Keratinocyte (primary cell): ENCODE measurements at places on chromosomes 7 and 10. TPM values are rescaled to one million over a fixed set of nuclear protein-coding genes. Genes with fewer than 3 reads are reported as not detected.

DNA sequence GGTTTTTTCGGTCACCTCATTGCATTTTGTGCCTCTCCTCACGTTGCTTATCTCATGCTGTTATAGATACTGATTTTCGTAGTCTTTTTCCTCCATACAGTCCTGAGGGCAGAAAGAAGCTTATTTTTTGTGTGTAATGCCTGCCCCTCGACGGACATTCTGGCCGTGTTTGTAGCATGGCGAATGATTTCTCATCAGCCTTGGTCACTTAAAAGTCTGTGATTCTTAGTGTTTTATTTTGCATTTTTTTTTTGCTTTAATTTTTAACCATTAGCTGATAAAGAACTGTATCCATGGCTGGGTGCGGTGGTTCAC lies 469 bp upstream of the NOC3L start:
- DNase-seq: no peak

GPR15LG gene
- polyA plus RNA-seq: 0.57 to 54.1 TPM (median 10.4 TPM) in 3 replicates

- DNase-seq: no peak
These were observed 56.1 kb downstream of the HIBADH start for GRCh38 chr7:27606270-27607209.

GRCh38 chr10:118838364-118838763 lies 83.6 kb upstream of the CACUL1 start:
- DNase-seq: no peak

CLDN15 gene
- polyA plus RNA-seq: 1.9 to 4.1 TPM (median 2.4 TPM) in 3 replicates

FAM25C gene
- 4.8 to 28.2 TPM (median 26.2 TPM) in 3 replicates for polyA plus RNA-seq

GRCh38 chr7:36157527-36158320 lies 4.7 kb downstream of the EEPD1 start:
- no peak for DNase-seq

- DNase-seq: no peak
These were observed 64.6 kb downstream of the TFEC start for GRCh38 chr7:115965796-115966475.

GRCh38 chr10:87979847-87980246 lies 116.4 kb downstream of the PTEN start:
- no peak for DNase-seq

PALD1 gene
- polyA plus RNA-seq: 0.72 to 1.4 TPM (median 0.83 TPM) in 3 replicates

FGFR2 gene
- 12.8 to 23.9 TPM (median 20.6 TPM) in 3 replicates for polyA plus RNA-seq

DNA sequence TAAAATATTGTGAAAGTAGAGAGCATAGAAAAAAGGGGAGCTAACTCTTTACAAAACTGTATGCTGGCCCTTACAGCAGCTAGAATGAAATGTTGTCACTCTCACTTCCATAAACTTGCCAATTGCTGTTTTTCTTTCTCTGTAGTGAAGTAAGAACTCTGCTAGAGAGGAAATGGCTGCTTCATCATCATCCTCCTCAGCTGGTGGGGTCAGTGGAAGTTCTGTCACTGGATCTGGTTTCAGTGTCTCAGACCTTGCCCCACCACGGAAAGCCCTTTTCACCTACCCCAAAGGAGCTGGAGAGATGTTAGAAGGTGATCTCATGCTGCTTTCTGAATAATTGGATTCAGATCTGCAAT lies 7.6 kb upstream of the ASCC1 start:
- no peak for DNase-seq

AMPH gene
- 0.06 TPM in 1 of 3 replicates, not detected in the others for polyA plus RNA-seq

- no peak for DNase-seq
These were observed 5.1 kb downstream of the MORN4 start for GRCh38 chr10:97628228-97628627.

DNA sequence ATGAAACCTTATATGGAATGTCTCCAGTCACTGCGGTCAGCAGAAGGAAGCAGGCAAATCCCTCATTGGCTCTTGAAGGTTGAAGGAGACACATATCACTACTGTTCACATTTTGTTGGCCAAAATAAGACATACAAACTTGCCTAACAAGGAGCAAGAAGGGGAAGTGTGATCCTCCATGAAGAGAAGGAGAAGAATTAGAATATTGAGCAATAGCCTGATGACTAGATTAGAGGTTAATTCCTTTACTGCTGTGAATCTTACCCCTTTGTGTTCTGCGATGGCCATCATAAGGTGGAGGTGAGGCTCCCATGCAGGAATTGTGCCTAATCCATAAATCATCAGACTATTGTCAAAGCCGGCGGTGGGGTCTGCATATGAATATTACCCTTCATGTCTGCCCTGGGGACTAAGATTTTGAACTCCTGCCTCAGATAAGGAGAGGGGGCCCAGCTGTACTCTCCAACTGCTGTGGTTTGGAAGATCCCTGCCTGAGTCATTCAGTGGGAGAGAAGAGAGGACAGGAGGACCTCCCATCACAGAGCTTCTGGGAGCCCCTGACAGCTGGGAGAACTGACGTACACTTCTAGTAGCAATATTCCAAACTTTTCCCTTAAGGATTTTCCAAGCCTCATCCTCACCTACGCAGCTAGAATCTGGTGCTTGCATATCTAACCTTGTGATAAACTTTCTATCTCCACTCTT lies 398.5 kb downstream of the REEP3 start:
- no peak for DNase-seq

AGAP3 gene
- 64.3 to 96.7 TPM (median 83.2 TPM) in 3 replicates for polyA plus RNA-seq

GRCh38 chr10:35442592-35442991 lies 106.3 kb downstream of the CCNY start:
- no peak for DNase-seq

FAM221A gene
- polyA plus RNA-seq: 0.71 to 0.93 TPM (median 0.73 TPM) in 3 replicates

WDR11 gene
- 52.3 to 92.0 TPM (median 79.2 TPM) in 3 replicates for polyA plus RNA-seq

DNA sequence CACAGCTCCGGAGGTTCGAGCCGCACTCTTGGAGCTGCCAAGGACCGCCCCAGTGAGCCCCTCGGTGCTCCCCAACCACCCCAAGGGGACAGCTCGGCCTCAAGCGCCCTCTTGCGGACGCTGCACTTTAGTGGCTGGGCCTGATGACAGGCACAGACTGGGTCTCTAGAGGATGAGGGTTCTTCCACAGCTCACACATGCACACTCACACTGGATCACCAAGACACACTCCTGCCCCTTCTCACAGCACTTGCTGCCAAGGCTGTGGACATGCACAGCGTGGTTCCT lies 2.1 kb downstream of the RET start:
- DNase-seq: no peak

GARIN1A gene
- polyA plus RNA-seq: 0.69 to 1.1 TPM (median 0.87 TPM) in 3 replicates

- DNase-seq: no peak
These were observed 148.0 kb downstream of the NRCAM start for GRCh38 chr7:108308276-108308675.

CALHM2 gene
- 0.92 to 1.2 TPM (median 1.1 TPM) in 3 replicates for polyA plus RNA-seq

ANXA8 gene
- 799 to 1,190 TPM (median 820 TPM) in 3 replicates for polyA plus RNA-seq

GRCh38 chr10:62076891-62077290 lies 175.4 kb downstream of the ARID5B start:
- DNase-seq: peak; percentile 44

DNA sequence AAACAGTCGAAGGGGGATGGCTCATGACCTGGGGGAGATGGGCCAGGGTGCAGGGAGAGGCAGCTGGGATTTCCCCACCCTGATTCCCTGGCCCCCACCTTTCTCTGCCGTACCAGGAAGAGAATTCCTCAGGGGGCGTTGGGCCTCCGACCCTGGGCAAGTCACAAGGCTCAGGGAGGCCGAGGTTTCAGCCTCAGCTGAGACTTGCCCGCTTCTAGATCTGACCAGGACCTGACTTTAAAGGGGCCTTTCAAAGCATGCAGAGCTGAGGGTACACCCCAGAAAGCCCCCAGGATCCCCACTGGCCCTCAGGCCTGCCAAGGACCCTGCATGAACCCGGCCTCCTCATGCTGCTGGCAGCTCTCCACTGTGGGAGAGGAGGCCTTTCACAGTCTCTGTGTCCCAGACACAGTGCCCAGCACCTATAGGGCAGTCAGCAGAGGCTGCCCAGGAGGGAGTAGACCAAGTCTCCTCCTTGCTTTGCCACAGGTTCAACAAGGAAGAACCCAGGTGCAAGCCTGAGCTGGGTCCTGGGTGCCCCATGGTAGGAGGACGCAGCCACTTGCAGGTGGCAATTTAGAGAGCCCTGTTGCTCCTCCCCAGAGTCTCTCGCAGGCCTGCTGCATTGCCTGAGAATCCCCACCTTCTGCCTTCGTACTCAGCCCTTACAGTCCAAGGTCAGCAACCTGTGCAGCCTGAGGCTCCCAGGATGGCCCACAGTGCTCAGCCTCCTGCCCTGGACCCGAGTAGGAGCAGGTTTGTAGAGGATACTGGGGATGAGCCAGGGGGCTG lies 89.3 kb downstream of the CHST15 start:
- DNase-seq: no peak

- DNase-seq: no peak
These were observed 18.8 kb downstream of the SGPL1 start for GRCh38 chr10:70834441-70835151.

DNA sequence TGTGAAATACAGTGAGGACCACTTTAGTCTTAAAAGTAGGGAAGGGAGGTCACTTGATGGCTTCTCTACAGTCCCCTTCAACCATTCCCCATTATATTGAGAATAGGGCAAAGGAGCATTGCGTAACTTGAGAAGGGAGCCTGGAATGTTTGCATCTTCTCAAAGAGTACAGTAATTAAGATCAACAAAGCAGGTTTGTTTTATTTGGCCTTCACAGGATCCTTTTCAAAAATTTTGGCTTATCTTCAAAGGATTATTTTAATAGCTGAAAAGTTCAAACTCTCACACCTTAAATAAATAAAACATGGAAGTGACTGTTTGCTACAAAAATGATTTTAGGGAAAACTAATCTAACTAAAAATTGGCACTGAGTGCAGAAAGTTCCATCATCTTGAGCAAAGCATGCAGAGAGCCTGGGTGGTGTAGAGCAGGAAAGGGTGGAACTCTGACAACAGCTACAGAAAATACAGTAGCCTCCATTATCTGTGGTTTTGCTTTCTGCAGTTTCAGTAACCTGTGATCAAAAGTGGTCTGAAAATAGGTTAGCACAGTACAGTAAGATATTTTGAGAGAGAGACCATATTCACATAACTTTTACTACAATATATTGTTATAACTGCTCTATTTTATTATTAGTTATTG lies 214.0 kb downstream of the MDFIC start:
- no peak for DNase-seq

- DNase-seq: no peak
These were observed 236.5 kb downstream of the ARL4A start for GRCh38 chr7:12923971-12924370.

SFRP5 gene
- not detected in 3 replicates for polyA plus RNA-seq

DNA sequence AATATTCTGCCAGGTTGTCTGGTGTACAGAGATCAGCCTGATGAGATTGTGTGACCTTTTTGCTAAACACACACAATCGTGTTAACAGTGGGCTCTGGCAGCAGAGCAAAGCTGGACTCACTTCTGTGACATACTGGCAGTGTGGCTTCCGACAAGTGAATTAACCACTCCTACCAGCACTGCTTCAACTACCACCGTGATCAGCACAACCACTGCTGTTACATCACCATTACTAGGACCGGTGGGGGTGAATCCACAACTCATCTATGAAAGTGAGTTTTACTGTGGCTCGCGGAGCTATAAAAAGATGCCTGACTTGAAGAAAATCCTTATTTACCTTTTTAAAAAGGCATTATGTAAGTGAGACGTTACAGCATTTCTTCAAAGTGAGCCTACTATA lies 135.6 kb downstream of the WDR37 start:
- DNase-seq: no peak

BHLHA15 gene
- not detected in 3 replicates for polyA plus RNA-seq

GRCh38 chr7:105016068-105016708 lies 2.2 kb downstream of the KMT2E start:
- DNase-seq: no peak
